ENCODE measurements at places on chromosomes 4 and X. TPM values are rescaled to one million over a fixed set of nuclear protein-coding genes. Genes with fewer than 3 reads are reported as not detected.

DNA sequence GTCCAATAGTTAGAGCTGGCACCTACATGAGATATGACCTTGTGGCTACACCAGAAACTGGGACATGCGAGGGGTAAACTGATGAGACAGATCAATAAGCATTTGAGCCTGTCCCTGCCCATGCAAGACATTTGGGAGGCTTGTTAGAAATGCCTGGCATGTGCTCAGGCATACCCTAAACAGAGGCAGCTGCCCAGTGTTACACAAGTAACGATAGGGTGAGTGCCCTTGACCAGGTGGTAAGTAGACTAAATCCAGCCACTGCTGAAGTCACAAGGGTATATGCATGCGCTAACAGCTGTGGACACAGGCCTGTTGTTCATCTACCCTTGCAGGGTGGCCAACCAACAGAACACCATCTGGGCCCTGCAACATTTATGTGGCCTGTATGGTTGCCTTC is 56.1 kb upstream of the CCDC149 start:
- H3K4me3 ChIP-seq = no peak overlapping the region
- H3K27ac ChIP-seq = no peak overlapping the region
- DNase-seq = no peak
- H3K27me3 ChIP-seq = no peaks in the 10 kb centered on the region
- 0 out of 2 replicates have a peak, but pooled peaks cover 2% of the 10 kb centered on the region for H3K4me1 ChIP-seq

DNA sequence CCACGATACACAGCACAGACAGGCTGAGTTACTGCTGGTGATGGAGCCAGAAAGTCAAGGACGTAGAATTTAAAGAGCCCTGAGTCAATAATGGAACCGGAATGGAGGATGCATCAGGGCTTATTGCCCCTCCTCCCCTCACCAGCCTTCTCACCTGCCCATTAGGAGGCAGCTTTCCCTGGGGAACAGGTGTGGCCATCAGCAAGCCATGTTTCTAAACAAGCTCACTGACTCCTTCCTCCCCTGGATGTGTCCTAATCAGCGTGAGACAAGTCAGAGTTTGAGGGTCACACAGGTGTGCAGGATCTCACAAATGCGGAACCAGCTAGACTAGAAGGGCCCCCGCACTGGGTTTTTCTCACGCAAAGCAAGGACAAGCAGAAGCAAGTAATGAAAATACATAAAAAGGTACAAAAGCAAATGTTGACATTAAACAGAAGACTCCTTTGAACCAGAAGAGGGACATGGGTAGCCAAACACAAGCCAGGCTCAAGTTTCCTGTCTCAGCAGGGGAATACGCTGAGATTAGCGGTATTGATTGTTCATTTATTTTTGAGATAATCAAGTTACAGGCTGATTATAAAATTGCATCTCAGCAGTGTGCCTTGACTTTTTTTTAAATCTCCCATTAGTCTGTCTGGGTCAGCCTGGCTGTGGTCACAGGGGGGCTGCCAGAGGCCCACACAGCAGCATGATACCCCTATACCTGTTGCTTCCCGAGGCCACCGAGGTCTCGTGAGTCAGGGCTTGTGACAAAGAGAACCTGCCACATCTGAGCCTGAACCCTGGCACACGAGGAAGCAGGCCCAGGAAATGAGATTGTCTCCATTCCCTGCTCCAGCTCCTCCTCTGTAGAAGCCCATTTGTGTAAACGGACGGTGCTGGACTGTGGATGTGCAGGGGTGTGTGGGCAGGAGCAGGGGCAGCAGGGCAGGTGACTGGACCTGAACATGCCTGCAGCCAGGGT is 37.4 kb downstream of the CCKAR start:
- no peaks in the 10 kb centered on the region for H3K27me3 ChIP-seq
- H3K36me3 ChIP-seq = no peaks in the 10 kb centered on the region
- DNase-seq = no peak
- H3K4me1 ChIP-seq = peaks cover 11% of the 10 kb centered on the region
- no peak overlapping the region for H3K4me3 ChIP-seq
- no peak overlapping the region for H3K27ac ChIP-seq

- H3K4me1 ChIP-seq = peaks cover 3% of the 10 kb centered on the region
- no peaks in the 10 kb centered on the region for H3K36me3 ChIP-seq
- no peak for DNase-seq
These were observed 59.6 kb downstream of the GPRIN3 start for GRCh38 chr4:89247951-89248350.

DNA sequence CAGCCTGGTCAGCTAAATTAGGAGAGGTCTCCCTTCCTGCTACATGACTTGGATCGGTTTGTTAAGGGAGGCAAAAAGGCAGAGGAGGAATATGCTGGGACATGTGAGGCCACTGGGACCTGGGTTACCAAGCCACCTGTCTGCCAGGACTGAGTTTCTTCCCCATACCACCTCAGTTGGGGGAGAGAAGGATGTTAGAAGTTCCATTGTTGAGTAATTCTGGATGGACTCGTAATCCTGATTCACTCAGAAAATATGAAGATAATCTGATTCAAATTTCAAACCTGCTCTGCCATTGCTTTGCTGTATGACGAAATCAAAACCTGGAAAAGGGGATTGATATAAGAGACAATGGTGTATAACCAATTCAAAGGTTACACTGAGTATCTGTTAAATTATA is 97.4 kb upstream of the S100G start:
- no peak overlapping the region for H3K27ac ChIP-seq
- H3K4me3 ChIP-seq = no peak overlapping the region
- H3K27me3 ChIP-seq = no peaks in the 10 kb centered on the region
- H3K36me3 ChIP-seq = no peaks in the 10 kb centered on the region
- no peak for DNase-seq

- H3K27me3 ChIP-seq = no peaks in the 10 kb centered on the region
- H3K36me3 ChIP-seq = no peaks in the 10 kb centered on the region
- DNase-seq = no peak
- H3K4me1 ChIP-seq = no peaks in the 10 kb centered on the region
- no peak overlapping the region for H3K4me3 ChIP-seq
These were observed 299.3 kb downstream of the FBXW7 start for GRCh38 chr4:152236519-152237056.

DNA sequence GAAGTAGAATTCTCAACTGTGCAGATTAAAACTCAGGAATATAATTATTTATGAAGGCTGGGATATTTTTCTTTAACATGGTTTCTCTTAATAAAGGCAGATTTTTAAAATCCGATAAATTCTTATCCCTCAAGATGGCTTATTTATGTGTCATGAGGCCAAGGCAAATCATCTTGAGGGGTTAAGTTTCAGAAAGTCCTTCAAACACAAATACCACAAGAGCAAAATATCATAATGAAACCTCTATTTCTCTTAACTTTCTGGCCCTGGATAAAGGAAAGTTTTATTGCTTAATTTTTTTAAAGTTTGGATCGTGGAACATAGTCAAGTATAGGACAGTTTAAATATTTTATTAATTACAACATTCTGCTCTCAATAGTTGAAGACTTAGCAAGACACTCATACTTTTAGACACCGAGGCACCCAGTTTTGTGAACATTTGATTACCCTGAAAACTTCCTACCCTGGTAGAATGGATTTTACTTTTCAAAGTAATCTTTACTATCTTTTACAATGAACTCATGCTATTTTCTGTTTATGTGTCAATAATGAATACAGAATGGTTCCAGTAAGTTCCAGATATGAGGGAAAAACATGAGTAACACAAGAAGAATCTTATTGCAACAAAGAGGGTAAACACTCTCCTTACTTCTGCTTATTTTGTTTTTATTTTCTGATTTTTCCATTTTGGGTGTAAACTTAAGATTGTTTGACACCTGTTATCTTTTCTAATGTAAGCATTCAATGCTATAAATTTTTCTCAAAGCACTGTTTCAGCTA is 200.7 kb upstream of the IL15 start:
- no peaks in the 10 kb centered on the region for H3K27me3 ChIP-seq
- no peaks in the 10 kb centered on the region for H3K36me3 ChIP-seq
- DNase-seq = no peak
- no peak overlapping the region for H3K27ac ChIP-seq
- no peaks in the 10 kb centered on the region for H3K4me1 ChIP-seq

DNA sequence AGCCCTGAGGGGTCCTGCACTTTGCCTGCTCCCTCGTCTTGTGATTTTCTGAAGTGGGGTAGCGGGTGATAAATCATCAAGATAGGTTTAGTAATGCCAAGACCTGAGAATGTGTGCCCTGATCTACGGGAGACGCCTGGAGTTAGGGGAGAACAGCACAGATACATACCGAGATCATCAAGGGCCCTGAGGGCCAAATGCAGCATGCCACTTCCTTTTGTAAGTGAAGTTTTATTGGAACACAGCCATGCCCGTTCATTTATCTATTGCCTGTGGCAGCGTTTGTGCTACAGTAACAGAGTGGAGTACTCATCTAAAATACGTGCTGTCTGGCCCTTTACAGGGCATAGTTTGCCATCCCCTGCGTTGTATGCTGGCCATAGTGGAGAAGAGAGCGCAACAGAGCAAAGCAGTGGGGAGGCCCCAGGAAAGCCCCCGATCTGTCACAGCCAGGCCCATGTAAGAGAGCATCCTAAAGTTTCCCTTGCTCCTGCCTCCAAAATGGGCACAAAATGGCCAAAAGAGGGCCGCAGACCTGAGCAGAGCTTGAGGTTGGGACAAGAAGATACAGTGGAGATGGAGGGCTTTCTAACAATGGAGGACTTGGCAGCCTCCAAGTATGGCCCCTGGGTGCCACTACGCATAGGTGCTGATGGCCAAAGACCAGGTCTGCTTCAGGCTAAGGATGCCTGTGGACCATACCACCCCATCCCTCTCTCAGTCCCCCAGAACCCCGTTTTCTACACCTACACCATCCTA is 167.0 kb downstream of the SMIM20 start:
- DNase-seq = no peak
- no peaks in the 10 kb centered on the region for H3K4me1 ChIP-seq
- H3K27ac ChIP-seq = no peak overlapping the region

- no peak for DNase-seq
- H3K4me1 ChIP-seq = no peaks in the 10 kb centered on the region
- H3K27ac ChIP-seq = no peak overlapping the region
- no peaks in the 10 kb centered on the region for H3K27me3 ChIP-seq
- H3K4me3 ChIP-seq = no peak overlapping the region
- no peaks in the 10 kb centered on the region for H3K36me3 ChIP-seq
These were observed 609.9 kb upstream of the CPEB2 start for GRCh38 chr4:14392378-14392777.

DNA sequence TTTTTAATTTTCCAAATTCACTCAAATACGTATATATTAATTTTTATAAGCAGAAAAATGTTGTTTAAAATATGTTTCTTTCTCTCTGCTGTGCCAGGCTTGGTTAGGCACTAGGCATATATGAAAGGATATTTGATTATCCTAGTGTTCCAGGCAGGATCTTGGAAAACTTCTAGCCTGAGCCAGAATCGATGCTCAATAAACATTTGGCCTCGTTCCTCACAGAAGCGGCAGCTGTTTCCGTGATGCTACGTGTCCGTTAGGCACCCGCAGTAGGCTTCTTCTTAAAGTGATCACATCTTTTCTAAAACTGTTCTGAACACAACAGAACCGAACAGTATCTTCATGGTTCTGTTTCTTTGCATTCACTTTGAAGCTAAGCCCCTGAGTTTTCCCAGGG is 50.1 kb upstream of the CRMP1 start:
- no peak for DNase-seq
- H3K36me3 ChIP-seq = no peaks in the 10 kb centered on the region
- H3K27me3 ChIP-seq = no peaks in the 10 kb centered on the region
- no peak overlapping the region for H3K27ac ChIP-seq

- H3K4me1 ChIP-seq = no peaks in the 10 kb centered on the region
- no peaks in the 10 kb centered on the region for H3K27me3 ChIP-seq
- no peak overlapping the region for H3K27ac ChIP-seq
- no peak overlapping the region for H3K4me3 ChIP-seq
These were observed 2.2 kb upstream of the UGT2B4 start for GRCh38 chr4:69497886-69498395.

DNA sequence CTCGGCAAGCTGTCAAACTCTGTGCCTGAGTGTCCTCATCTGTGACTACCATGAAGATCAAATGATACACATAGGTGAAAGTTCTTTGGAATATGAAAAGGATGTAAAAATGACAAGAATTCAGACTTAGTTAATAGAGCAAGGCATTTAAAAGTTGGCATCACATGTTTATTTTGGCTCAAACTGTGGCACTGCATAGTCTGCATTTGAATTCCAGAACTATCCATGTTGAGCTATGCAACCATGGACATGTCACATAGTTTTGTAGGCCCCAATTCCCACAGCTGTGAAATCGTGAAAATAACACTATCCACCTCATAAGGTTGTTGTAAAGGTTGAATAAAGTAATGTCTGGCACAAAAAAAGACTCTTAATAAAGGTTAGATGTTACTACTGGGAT is 33.9 kb downstream of the AFF2 start:
- H3K4me1 ChIP-seq = no peaks in the 10 kb centered on the region
- no peaks in the 10 kb centered on the region for H3K36me3 ChIP-seq
- H3K4me3 ChIP-seq = no peak overlapping the region
- no peak overlapping the region for H3K27ac ChIP-seq

GRCh38 chr4:154503598-154503997 is 12.0 kb upstream of the DCHS2 start:
- no peak overlapping the region for H3K4me3 ChIP-seq
- no peaks in the 10 kb centered on the region for H3K36me3 ChIP-seq
- no peak for DNase-seq
- H3K4me1 ChIP-seq = no peaks in the 10 kb centered on the region

DNA sequence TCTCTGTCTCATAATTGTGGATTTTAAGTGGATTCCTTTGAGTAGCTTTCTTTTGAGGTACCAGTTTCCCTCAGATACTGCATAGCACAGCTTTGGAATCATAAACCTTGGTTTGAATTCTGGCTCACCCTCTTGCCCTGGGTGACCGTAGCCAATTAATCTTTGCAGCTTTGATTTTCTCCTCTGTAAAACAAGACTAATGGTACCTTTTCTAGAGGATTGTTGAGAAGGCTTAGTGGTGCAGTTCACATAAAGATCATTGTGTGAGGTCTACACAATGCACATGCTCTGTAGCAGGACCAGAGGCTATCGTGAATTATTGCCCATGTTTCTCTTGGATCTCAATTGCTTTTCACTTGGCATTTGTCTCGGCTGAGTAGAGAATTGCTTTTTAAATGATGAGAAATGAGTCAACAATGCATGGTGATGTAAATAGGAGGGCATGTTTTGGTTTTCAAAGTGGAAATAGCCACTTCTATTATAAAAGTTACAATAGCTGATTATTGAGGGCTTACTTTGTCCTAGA is 47.9 kb downstream of the TMEM131L start:
- no peak overlapping the region for H3K27ac ChIP-seq
- H3K27me3 ChIP-seq = no peaks in the 10 kb centered on the region
- no peak for DNase-seq
- no peak overlapping the region for H3K4me3 ChIP-seq

- no peak for DNase-seq
- H3K27me3 ChIP-seq = no peaks in the 10 kb centered on the region
- H3K4me1 ChIP-seq = no peaks in the 10 kb centered on the region
These were observed 110.6 kb downstream of the NEXMIF start for GRCh38 chrX:74814681-74815080.

DNA sequence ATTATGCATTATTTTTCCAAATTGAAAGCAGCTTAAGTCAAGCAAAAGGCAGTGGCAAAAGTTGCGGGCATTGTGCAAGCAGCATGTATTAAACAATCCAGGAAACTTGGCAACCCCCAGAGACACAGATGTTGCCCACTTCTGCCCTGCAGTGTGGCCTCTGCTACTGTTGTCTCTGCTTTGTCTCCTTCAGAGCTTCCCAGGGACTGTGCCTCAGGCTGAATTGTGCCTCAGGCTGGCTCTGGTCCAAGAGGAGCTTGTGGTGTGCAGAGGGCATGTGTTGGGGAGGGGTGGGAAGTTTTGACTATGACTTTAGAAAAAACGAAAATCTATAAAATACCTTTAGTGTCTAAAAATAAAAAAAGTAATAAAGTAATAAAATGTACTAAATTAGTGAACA is 201.4 kb downstream of the CCSER1 start:
- no peaks in the 10 kb centered on the region for H3K27me3 ChIP-seq
- H3K4me3 ChIP-seq = no peak overlapping the region
- no peaks in the 10 kb centered on the region for H3K36me3 ChIP-seq
- no peak for DNase-seq
- no peak overlapping the region for H3K27ac ChIP-seq

STPG2 gene
- polyA plus RNA-seq = 0.03 TPM

POLN gene
- 0.82 TPM for polyA plus RNA-seq

ABLIM2 gene
- polyA plus RNA-seq = 3.0 TPM

NPY2R gene
- 0.09 TPM for polyA plus RNA-seq
